ENCODE measurements at places on chromosomes 13 and 19.

- DNase-seq, result no peak
Measured at GRCh38 chr19:10667867-10668266, 13.7 kb downstream of the ILF3 start.

GRCh38 chr13:39374741-39375189 is 228.2 kb downstream of the LHFPL6 start:
- no peak for DNase-seq

GRCh38 chr13:46197299-46198048 is 14.3 kb upstream of the LRRC63 start:
- DNase-seq, result no peak

- peak; percentile 63 for DNase-seq
Measured at GRCh38 chr13:81017513-81018152, 676.7 kb upstream of the SPRY2 start.

DNA sequence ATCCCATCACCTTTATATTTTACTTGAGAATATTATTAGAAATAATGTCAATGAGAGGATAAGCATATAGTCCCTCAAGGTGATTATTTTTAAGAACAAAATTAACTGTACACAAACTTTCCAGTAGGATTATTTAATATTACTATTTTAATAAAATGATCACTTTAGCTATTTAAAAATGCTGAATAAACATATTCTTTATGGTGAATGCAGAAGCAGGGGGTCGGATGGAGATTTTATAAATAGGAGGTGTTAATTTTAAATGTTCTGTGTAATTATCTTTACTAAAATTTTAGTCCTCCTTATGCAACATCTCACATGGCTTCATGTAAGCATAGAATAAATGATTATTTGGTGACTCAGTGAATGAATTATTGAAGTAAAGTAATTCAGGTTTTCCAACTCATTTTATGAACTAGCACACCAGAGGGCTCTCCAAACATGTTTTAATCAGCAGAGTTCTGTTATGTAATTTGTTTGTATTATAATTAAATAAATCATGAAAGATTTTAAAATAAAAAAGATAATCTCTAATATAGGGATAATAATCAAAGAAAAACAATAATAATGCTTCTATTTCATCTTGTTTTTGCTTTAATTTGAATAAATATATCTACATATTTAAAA is 1635.2 kb downstream of the EFNB2 start:
- DNase-seq, result no peak

DNA sequence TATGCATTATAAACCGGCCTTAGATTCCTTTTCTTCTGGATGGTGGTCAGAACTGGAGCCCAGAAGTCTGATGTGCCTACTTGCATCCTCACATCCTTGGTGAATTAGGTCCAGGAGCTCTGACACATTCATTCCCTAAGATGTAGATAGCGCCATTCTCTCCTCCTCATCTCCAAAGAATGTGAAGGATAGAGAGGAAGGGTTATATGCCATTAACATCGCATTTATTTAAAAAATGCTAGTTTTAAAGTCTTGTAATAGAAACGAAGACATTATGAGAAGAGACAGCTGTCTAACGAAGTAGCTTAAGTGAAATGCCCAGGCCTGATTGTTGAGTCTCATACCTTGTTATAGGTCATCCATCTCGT is 9.7 kb downstream of the MBNL2 start:
- DNase-seq, result no peak

DNA sequence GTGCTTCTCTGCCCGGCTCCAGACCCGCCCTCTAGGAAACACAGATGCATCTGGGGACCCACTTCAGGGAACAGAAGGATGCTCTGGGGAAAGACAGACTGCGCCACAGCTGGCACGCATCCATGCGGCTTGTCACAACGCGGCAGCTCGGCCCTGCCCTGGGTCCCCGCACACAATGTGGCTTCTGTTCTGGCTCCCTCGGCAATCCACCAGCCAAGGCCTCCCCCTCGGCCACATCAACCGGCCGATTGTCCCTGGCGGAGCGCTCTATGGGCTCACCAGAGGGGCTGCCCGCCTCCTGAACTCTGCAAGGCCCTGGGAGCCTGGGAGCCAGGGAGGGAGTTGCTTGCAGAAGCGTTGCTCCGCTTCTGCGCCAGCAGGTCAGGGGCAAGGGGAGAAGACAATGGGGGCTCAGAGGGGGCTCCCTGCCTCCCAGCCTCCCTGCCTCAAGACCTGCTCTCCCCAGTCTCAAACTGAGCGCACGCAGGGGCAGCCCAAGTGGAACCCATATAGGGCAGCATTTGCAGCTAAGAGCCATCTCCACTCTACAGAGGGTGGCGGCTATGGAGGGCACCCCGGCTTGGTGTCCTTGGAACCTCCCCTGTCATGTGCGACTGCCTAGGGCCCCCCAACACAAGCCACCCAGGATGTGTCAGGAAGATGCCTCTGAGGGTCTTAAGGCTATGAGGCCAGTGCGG is 37.9 kb downstream of the MLLT1 start:
- DNase-seq, result no peak

- DNase-seq, result no peak
Measured at GRCh38 chr19:4378886-4379285, 21.5 kb downstream of the SH3GL1 start.

DNA sequence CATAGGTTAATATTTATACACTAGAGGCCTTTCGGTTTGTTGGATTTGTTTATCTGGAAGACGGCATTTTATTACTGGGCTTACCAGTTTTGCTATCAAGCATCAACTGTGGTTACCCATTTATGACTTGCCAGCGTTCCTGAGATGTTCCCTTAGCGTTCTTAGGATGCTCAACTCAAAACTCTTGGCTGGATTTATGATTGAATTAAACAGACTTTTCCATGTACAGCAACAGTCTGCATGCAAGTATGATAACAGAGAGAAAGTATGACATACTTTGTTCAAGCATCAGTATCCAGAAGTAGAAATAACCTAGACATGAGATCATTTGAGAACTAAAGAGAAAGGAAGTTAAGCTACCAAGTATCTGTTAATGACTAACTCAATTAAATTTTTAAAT is 29.9 kb upstream of the RNF113B start:
- no peak for DNase-seq

- no peak for DNase-seq
Measured at GRCh38 chr19:6596621-6597020, 5.7 kb upstream of the CD70 start.

Data from suppressor macrophage treated with lipopolysaccharide for 4 hours (primary cell).